WERI-Rb-1 (cell line): ENCODE measurements at places on chromosomes 1 and 21.

DNA sequence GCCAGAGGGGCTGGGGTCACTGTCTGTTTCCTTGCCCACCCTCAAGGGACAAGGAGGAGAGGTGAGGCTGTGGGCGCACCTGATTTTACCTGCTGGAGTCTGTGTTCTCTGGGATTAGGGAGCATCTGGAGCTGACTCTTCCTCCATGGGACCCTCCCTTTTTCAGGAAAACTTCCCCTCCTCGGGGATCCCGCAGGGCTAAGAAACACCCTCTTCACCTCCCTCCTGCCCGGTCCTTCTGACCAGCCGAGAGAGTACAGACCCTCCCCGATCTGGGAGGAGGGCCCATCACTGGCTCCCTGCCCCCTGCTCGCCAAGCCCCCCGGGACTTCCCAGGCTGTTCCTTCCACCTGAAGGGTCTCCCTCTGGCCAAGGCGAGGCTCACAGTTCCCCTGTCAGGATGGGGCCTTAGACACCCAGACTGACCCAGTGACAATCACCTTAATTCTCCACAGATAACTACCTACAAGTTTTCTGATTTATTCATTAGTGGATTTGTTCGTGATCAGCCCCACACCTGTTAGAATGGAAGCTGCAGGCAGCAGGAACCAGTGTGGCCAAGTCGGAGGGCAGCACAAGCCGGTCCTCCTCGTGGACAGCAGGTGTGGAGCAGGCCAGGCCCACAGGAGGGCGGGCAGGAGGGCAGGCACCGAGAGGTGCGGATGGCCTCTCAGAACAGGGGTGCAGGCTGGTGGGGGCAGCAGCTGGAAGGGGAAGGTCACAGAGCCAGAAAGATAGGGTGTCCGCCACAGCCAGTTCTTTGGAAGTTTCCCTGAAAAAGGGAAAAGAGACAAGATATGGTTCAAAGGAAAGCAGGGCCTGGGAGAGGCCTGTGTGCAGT, 15.9 kb upstream of the SAMD11 start:
- DNase-seq = no peak

- no peak for DNase-seq
These were observed 2.4 kb downstream of the IPO9 start for GRCh38 chr1:201831371-201831770.

- no peak for DNase-seq
These were observed 112.5 kb upstream of the ERG start for GRCh38 chr21:38610623-38611251.

DNA sequence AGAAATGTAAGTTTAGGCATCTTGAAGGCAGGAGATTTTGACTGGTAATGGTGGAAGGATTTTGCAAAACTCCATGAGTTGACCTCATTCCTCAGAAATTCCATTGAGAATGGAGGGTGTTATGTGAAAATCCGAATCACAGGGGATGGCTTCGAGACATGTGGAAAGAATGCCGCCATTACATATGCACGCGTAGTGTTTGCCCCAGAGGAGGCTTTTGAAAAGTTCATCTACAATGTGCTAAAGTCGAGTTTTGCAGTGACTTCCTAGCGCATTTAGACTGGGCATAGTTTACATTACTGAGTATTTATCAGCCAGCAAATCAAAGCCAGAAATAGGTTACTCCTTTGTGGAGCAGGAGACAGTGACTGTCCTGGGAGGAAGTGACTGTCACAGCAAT, 307.4 kb downstream of the KIF26B start:
- no peak for DNase-seq

DNA sequence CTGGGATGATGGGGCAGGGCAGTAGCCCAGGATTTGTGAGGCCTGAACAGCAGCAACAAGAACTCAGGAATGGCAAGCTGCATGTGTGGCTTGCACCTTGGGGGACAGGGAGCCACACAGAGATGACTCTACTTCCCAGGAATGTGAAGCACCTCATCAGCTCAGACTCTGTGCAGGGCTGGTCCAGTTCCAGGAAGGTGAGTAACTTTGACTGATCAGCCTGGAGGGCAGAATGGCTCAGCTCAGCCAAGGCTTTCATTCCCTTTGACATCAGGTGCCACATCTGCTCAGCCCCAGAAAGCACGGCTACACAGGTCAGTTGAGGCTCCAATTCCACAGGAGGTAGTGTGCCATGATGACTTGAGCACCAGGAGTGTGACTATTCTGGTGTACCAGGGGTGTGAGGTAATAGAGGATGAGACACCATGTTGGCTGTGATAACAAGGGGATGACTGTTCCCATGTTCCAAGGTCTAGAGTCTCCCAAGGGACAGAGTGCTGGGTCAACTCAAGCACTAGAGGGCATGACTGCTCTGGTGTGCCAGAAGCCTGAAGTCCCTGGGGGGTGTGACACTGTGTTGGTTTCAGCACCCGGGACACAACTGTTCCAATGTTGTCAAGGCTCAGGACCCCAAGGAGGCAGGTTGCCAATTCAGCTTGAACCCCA, 625.8 kb upstream of the ADGRL2 start:
- no peak for DNase-seq

- no peak for DNase-seq
These were observed 51.9 kb upstream of the PPP2R5A start for GRCh38 chr1:212233321-212233720.

DNA sequence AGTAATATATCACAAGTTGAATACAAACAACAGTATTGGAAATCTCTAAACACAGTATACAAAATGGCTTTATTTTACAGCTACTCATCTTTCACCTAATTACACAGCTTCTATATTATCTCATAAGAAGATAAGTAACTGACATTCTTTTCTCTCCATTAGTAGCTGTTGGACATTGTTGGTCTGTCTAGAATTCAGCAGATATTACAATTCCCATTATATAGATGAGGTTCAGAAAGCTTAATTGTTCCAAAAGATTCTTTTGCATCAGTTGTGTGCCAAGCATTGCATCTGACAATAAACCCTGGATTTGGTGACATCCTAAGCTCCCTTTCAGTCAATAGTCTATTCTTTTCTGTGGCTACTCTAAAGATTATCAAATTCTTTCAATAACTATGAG, 187.0 kb downstream of the NTMT2 start:
- no peak for DNase-seq

- no peak for DNase-seq
These were observed 921 bp upstream of the MIB2 start for GRCh38 chr1:1614204-1614953.

DNA sequence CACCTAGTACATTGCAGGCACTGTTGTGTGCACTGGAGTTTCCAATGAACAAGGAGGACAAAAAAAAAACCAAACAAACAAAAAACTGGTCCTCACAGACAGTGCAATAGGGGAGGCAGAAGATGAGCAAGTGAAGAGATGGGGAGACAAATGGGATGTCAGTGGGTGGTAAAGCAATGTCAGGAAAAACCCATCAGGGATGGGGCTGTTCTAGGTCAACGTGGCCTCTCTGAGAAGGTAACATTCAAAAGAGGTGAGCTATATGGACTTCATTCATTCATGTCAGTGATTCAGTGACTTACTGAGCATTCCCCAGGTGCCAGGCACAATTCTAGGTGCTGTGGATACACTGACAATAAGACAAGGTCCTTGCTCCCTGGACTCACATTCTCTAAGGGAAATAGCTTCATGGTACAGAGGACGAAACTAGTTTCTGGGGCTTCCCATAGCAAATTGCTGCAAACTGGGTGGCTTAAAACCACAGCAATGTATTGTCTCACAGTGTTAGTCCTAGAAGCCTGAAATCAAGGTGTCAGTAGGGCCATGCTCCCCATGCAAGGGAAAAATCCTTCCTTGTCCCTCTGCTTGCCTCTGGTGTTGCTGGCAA, 140.5 kb upstream of the KLHDC7A start:
- no peak for DNase-seq

DNA sequence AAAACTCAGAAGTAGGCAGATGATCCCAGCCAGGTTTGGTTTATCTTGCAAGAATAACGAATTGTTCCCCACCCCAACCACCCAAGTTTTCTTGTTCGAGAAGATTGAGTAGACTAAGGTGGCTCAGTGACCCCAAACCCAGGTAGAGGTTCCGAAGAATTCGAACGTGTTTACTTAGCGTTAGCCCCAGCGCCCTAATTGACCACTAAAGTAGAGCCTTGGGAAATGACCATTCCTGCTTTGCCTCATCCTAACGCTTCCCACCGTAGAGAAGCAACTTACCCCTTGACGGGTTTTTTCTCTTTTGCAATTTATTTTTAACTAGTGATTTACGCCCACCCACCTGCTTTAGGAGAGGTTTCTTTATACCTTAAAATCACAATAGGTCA, 870 bp downstream of the FBXO28 start:
- DNase-seq = no peak

DNA sequence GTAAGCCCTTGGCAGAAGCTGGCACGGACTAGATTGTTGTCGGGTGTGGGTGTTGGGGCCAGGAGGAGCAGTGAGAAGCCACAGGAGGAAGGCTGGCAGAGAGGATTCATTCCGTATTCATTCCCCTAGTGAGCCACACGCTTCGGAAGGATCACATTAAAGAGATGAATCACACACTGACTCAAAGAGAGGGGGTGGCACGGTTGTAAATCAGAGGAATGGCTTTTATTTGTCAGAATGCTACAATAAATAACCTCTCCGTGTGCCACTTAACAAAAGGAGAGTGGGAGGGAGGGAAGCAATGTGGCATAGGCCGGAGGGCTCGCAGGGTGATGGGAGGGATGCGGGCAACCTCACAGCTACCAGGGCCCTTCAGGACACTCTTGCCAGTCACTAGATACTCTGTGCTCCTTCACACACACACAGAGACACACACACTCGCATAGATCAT, 135.5 kb downstream of the HIVEP3 start:
- no peak for DNase-seq
